ENCODE measurements at places on chromosomes 1 and 21.

GRCh38 chr1:38444770-38445442 is 398.3 kb upstream of the POU3F1 start:
- DNase-seq = no peak

DNA sequence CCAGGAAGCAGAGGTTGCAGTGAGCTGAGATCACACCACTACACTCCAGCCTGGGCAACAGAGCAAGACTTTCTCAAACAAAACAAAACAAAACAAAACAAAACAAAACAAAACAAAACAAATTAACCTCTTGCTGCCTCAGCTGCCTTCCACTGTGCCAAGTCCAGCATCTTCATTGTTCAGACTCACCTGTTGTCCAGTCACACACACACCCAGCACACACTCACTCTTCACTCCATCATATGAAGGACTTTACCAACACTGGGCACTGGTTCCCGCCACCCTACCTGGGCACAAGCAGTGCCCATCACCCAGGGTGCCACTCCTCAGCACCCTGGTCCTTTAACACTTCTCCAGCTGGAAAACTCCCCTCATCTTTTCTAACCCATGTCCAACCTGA is 14.6 kb downstream of the PYCR2 start:
- DNase-seq = no peak

DNA sequence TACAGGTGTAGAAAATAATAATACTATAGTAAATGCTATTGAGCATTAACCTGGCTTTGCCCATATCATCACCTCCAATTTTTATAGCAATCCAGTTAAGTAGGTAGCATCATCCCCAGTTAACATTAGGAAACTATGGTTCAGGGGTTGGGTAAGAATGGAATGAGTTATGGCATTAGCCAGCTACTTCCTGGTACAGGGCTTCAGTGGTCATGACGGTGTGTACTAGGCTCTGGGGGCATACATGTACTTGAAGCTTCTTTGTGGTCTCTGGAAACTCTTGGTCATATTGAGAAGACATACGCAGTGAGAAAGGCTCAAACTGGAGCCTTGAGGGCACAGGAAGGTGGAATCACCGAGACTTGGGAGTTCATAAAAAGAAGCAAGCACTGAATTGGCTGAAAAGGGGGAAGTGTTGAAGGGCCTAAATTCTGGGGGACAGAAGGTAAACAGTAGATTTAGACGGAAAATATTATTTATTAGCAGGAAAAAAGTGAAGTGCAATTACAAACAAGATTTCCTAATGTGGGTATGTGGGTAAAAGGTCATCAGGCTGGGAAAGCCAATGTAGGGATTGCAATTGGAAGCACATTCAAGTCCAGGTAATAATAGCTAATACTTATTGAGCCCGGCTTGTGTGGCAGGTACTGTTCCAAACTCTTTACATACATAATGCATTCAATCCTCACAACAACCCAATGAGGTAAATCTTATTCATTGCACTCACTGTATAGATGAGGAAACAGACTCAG is 114.2 kb upstream of the ATP1A1 start:
- DNase-seq = no peak

DNA sequence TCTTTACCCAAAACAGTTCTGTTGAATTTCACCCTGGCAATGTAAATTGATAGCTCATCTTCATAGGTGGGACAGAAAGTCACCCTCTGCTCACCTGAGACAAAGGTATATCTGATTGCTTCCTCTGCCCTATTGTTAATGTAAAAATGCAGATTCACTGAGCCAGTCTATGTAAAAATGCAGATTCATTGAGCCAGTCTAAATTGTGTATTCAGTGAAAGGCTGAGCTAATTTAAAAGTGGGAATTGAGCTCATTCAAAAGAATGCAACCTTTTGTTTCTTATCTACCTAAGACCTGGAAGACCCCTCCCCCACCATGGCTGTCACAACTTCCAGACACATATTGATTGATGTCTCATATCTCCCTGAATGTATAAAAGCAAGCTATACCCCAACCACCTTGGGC is 4.8 kb upstream of the MYSM1 start:
- no peak for DNase-seq

DNA sequence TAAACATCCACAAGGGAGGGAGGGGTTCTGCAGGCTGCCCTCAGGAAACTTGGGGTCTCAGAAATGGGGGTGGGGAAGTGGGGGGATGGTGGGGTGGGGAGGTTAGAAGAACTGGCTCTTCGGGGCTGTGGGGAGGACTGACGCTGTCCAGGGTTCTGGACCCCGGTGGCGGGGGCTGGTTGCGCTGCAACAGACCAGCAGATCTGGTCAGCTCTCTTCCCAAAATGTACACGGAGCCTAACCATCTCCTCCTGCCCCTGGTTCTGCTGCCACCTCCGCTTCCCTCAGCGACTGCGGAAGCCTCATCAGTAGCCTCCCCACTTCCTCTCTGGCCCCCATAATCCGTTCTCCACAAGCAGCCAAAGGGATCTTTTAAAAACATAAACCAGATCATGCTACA is 29.3 kb upstream of the C1QA start:
- no peak for DNase-seq

GRCh38 chr1:42914092-42914627 is 44.5 kb downstream of the SLC2A1 start:
- no peak for DNase-seq

GRCh38 chr1:150065184-150065871 is 2.2 kb upstream of the VPS45 start:
- DNase-seq = no peak

- no peak for DNase-seq
Observed at GRCh38 chr1:211652371-211652770, 23.1 kb downstream of the NEK2 start.

GRCh38 chr1:238776126-238776525 is 610.2 kb upstream of the CHRM3 start:
- no peak for DNase-seq

DNA sequence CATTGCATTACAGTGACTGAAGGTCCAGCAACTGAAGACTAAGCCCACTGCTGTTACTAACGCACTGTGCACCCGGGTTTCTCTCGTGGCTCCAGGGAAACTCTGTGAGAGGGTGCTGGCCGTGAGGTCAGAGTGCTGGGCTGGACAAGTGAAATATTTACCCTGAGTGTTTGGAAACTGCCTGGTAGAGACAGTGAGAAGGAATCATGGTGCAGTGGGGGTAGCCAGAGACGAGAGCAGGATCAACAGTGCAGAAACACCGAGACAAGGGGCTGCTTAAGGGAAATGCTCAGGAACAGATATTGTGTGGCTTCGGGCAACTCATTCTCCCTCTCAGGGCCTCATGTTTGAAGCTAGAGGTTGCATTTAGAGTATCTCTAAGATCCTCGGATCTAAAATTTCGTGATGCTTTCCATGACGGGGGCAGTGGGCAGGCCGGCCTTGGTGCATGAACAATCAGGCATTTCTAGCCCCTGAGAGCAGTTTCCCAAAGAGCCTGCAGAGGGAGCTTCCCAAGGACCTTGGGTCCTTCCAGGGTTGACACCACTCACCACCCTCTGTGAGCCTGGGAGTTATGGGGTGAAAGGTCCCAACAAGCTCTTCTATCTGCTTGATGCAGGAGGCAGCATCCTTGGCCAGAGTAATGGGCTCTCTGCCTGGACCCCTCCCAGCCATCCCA is 9.7 kb downstream of the CD2 start:
- no peak for DNase-seq

DNA sequence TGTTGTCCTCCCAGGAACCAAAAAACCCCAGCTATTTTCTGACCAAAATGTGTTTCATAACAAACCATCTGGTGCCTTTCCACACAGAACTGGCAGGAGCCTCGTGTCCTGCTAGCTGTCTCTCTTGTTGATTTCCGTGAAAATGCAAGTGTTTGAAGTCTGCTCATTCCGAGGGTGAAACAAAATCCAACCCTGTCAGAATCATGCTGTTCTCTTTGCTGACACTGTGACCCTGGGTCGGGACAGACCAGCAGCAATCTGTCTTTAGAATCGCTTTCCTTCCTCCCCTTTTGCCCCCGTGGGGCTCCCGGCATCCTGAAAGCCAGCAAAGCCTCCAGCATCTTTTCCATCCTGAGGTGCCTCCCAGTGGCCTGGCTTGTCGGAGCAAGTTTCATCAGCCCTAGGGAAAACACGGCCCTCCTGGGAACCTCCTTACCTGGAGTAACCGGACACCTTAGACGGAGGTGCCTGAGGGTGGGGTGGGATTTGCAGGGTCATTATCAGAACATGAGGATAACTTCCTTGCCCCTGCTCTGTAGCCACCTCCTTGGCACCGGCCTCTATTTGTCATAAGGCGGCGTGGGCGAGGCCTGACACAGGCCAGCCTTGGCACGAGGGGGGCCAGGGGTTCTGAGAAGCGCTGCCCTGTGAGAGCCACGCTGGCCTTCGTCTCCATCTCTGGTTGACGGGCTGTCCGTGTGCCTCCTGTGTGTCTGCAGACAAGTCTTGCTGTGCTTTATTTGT is 24.9 kb downstream of the LDLRAP1 start:
- DNase-seq = no peak

DNA sequence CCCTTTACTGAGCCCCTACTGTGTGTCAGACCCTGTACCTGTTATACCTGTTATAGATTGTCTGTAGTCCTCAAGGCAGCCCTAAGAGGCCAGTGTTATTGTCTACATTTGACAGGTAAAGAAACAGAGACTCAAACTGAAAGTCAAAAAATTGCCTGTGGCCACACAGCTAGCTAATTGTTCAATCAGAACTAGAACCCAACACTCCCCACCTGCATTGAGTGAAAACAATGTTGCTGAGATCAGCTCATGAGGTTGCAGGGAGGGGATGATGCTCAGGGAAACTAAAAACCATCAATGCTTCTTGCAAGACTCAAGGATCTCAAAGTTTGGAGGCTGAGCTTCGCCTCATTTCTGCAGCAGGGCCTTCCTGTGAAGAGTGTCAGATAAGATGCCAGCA is 109.5 kb upstream of the LMO4 start:
- DNase-seq = no peak

DNA sequence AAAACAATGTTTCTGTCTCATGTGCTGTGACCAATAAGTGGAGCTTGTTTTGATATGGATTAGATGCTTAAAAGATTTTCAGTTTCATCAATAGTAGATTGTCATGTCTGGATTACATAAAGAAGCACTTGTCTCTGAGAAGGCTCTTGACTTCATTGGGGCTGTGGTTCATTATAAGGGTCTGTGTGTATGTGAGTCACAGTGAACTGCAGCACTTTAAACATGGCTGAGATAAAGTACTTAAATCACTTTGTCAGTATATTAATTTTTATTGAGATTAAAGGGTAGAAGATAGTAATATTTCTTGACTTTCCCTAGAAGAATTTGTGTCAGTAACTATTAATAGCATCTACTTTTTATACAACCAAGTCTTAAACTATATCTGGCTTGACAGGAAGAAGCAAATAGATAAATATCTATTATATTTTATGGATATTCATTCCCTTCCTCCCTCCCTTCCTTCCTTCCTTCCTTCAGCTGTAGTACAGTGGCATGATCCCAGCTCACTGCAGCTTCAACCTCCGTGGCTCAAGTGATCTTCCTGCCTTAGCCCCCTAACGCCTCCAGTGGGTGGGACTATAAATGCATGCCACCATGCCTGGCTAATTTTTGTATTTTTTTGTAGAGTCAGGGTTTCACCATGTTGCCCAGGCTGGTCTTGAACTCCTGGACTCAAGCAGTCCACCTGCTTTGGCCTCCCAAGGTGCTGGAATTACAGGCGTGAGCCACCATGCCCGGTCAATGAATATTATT is 48.8 kb downstream of the ZFYVE9 start:
- no peak for DNase-seq

- DNase-seq = no peak
Observed at GRCh38 chr1:17561561-17561985, 22.1 kb downstream of the ARHGEF10L start.

- no peak for DNase-seq
Observed at GRCh38 chr1:182438326-182438725, 11.6 kb upstream of the RGSL1 start.

DNA sequence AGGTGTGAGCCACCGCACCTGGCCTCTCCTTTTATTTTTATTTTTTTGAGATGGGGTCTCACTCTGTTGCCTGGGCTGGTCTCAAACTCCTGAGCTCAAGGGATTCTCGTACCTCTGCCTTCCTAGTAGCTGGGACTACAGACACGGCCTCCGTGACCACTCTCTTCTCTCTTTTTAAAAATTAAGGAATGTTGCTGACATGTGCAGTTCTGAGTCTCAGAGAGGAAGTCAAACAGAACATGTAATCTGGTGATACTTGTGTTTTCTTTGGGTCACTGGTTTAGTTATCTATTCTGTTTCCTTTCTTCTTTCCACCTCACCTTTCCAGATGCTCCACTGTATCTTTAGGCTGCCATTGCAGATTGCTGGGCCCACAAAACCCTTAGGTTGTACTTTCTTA is 2.7 kb downstream of the WDTC1 start:
- no peak for DNase-seq

- DNase-seq = no peak
Observed at GRCh38 chr1:181508486-181509165, 25.3 kb downstream of the CACNA1E start.

- DNase-seq = no peak
Observed at GRCh38 chr1:3415260-3416090, 39.0 kb upstream of the ARHGEF16 start.
